IMR-90 (cell line): ENCODE measurements at places on chromosomes 4 and X. TPM values are rescaled to one million over a fixed set of nuclear protein-coding genes. Genes with fewer than 3 reads are reported as not detected.
A peak's percentile ranks its signal among the peaks of the same experiment; 100 is the strongest.

The GC gene
- not detected in 2 replicates for total RNA-seq

The ELMOD2 gene
- 10.6 and 30.0 TPM in 2 replicates for total RNA-seq

The NLRP2B gene
- total RNA-seq: not detected in 2 replicates

The KCND1 gene
- 0.28 and 0.36 TPM in 2 replicates for total RNA-seq

The CFAP299 gene
- 1.1 and 1.9 TPM in 2 replicates for total RNA-seq

The CPZ gene
- 0.56 and 0.90 TPM in 2 replicates for total RNA-seq

The CXCL8 gene
- 2.7 and 3.3 TPM in 2 replicates for total RNA-seq

The XIAP gene
- total RNA-seq: 17.4 and 30.0 TPM in 2 replicates

The GABRG1 gene
- not detected in 2 replicates for total RNA-seq

The CFI gene
- 0.18 and 0.28 TPM in 2 replicates for total RNA-seq

The PGAM4 gene
- 0.72 TPM in 1 of 2 replicates, not detected in the other for total RNA-seq

The HS3ST1 gene
- not detected in 2 replicates for total RNA-seq

DNA sequence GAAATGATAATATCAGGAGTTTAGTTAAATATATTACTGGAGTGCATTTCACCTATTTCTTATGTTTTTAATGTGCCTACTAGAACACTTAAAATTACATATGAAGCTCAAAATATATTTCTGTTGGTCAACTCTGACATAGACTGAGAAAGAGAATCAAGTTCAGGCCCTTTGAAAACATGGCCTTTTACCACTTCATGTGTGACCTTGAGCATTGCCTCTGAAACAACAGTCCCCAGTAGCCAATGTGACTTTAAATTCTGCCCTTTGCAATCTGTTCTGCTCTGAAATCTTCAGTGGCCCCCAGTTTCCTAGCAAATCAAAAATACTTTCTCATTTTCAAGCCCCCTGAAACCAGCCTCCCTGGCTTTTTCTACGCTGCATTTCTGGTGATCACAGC, 50.1 kb upstream of the TBC1D14 start:
- no peak for DNase-seq
- H3K4me1 ChIP-seq: peaks cover 5% of the 10 kb centered on the region; the same call in 1 of the 2 replicates
- no peak overlapping the region for H3K4me3 ChIP-seq
- peaks cover 34% of the 10 kb centered on the region for H3K36me3 ChIP-seq
- H3K27ac ChIP-seq: no peak overlapping the region

GRCh38 chr4:10173037-10173753, 56.6 kb upstream of the WDR1 start:
- H3K4me3 ChIP-seq: no peak overlapping the region
- peak; percentile 59 for DNase-seq
- H3K27ac ChIP-seq: no peak overlapping the region
- no peaks in the 10 kb centered on the region for H3K27me3 ChIP-seq
- no peaks in the 10 kb centered on the region; the same call in 1 of the 2 replicates for H3K4me1 ChIP-seq

- H3K27ac ChIP-seq: no peak overlapping the region
- no peak overlapping the region for H3K4me3 ChIP-seq
- 0 out of 2 replicates have a peak, but pooled peaks cover 2% of the 10 kb centered on the region for H3K36me3 ChIP-seq
- no peak for DNase-seq
Observed at GRCh38 chrX:118551426-118551825, 55.8 kb downstream of the DOCK11 start.

GRCh38 chr4:48141048-48141447, 7.0 kb upstream of the TXK start:
- H3K4me1 ChIP-seq: no peaks in the 10 kb centered on the region
- no peak overlapping the region for H3K4me3 ChIP-seq
- H3K27ac ChIP-seq: no peak overlapping the region
- no peaks in the 10 kb centered on the region; the same call in 1 of the 2 replicates for H3K36me3 ChIP-seq
- no peaks in the 10 kb centered on the region for H3K27me3 ChIP-seq
- peak; percentile 56 for DNase-seq

GRCh38 chrX:148871422-148872160, 371.2 kb downstream of the AFF2 start:
- 0 out of 2 replicates have a peak, but pooled peaks cover 1% of the 10 kb centered on the region for H3K4me1 ChIP-seq
- DNase-seq: peak; percentile 70
- no peak overlapping the region for H3K4me3 ChIP-seq

DNA sequence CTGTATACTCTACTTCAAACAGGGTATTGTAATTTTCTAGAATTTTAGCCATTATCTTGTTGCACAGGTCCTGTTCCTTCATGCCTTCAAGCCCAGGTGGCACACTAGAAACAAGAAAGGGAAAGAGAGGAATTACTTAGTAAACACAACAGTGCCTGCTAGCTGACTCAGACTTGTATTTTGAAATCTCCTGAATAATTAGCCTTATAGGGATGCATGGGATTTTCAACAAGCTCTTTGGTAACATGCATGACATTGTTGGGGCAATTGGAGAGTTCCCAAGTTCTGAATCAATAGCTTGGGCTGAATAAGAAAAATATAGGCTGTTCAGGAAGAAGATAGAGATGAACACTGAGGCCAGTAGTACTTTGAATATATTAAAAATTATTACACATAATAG, 118.8 kb downstream of the FAM13A start:
- DNase-seq: peak; percentile 96
- peak overlapping the region; percentile 34; the same call in 1 of the 2 replicates for H3K27ac ChIP-seq
- H3K27me3 ChIP-seq: no peaks in the 10 kb centered on the region
- H3K36me3 ChIP-seq: no peaks in the 10 kb centered on the region
- H3K4me3 ChIP-seq: no peak overlapping the region

DNA sequence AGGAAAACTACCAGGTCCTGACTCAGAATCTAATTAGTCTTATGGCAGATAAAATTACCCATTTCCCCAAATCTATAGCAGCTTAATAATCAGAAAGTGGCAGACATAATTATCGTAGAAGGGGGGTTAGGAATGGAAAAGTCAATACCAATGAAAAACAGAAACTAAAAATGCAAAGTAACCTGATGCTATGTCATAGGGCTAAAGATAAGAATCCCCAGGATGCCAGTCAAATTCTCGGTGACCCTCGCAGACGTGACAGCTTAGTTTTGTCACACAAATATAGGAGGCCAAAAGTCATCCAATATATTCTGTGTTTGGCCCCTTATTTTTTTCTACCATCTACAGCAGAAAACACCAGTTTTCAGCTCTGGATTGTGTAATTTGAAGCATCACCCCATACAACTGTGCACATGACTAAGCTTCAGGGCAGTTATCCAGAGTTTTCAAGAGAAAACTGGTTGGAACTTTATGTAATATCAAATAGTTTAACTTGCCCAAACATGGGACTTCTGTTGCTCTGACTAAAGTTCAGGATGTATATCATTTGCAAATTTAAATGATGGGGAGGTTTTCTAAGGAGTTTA, 30.9 kb downstream of the RASSF6 start:
- H3K27ac ChIP-seq: peak overlapping the region; percentile 32; the same call in 1 of the 2 replicates
- H3K36me3 ChIP-seq: no peaks in the 10 kb centered on the region
- H3K27me3 ChIP-seq: no peaks in the 10 kb centered on the region
- DNase-seq: peak; percentile 85
- peaks cover 2% of the 10 kb centered on the region; the same call in 1 of the 2 replicates for H3K4me1 ChIP-seq

GRCh38 chrX:53190363-53190960, 34.5 kb downstream of the KDM5C start:
- no peaks in the 10 kb centered on the region for H3K27me3 ChIP-seq
- H3K4me1 ChIP-seq: no peaks in the 10 kb centered on the region; the same call in 1 of the 2 replicates
- no peak overlapping the region for H3K4me3 ChIP-seq

DNA sequence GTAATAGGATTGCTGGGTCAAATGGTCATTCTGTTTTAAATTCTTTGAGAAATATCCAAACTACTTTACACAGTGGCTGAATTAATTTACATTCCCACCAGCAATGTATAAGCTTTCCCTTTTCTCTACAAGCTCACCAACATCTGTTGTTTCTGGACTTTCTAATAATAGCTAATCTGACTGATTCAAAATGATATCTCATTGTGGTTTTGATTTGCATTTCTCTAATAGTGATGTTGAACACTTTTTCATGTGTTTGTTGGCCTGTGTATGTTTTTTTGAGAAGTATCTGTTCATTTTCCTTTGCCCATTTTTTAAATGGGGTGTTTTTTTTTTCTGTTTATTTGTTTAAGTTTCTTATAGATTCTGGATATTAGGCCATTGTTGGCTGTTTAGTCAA, 659.0 kb upstream of the GNPDA2 start:
- no peaks in the 10 kb centered on the region for H3K4me1 ChIP-seq
- no peak overlapping the region for H3K4me3 ChIP-seq
- DNase-seq: no peak
- H3K36me3 ChIP-seq: no peaks in the 10 kb centered on the region
- H3K27ac ChIP-seq: no peak overlapping the region
- no peaks in the 10 kb centered on the region for H3K27me3 ChIP-seq

GRCh38 chrX:102859550-102859871, 77.6 kb upstream of the RAB40AL start:
- no peaks in the 10 kb centered on the region for H3K4me1 ChIP-seq
- no peaks in the 10 kb centered on the region for H3K27me3 ChIP-seq
- no peak overlapping the region for H3K27ac ChIP-seq

DNA sequence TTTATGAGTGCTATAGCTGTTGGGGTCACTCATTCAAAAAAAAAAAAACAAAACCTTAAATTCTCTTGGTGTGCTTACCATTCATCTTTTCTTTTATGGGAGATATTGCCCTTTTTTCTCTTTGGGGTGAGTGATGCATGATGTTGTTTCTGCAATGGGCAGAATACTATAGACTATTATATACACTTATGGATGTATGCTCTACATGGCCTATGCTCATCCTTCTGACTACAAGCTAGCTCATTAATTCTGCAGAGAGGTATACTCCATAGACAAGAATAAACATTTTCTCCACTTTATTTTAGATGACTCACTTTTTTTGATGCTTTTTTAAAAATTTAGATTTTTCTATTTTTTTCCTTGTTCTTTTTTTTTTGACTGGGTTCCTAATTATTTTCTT, 160.3 kb upstream of the ANK2 start:
- no peak overlapping the region for H3K4me3 ChIP-seq
- DNase-seq: no peak
- no peak overlapping the region for H3K27ac ChIP-seq
- H3K27me3 ChIP-seq: no peaks in the 10 kb centered on the region
- no peaks in the 10 kb centered on the region for H3K4me1 ChIP-seq

GRCh38 chrX:134377537-134377936, 82.4 kb upstream of the HPRT1 start:
- H3K4me1 ChIP-seq: no peaks in the 10 kb centered on the region
- peak; percentile 52 for DNase-seq
- H3K36me3 ChIP-seq: peaks cover 3% of the 10 kb centered on the region; the same call in 1 of the 2 replicates
- H3K4me3 ChIP-seq: no peak overlapping the region
- H3K27me3 ChIP-seq: no peaks in the 10 kb centered on the region

- H3K4me3 ChIP-seq: peak overlapping the region; percentile 93
- H3K36me3 ChIP-seq: peaks cover 4% of the 10 kb centered on the region; the same call in 1 of the 2 replicates
- no peaks in the 10 kb centered on the region; the same call in 1 of the 2 replicates for H3K4me1 ChIP-seq
- H3K27me3 ChIP-seq: no peaks in the 10 kb centered on the region; the same call in 1 of the 2 replicates
- peak overlapping the region; percentile 85; the same call in 1 of the 2 replicates for H3K27ac ChIP-seq
- peak; percentile 42 for DNase-seq
Observed at GRCh38 chrX:102599951-102600579, 750 bp downstream of the ARMCX5 start.

GRCh38 chr4:68460085-68460484, 12.8 kb downstream of the TMPRSS11E start:
- no peak overlapping the region for H3K4me3 ChIP-seq
- H3K27me3 ChIP-seq: no peaks in the 10 kb centered on the region; the same call in 1 of the 2 replicates
- H3K36me3 ChIP-seq: no peaks in the 10 kb centered on the region
- no peak overlapping the region for H3K27ac ChIP-seq
- peaks cover 4% of the 10 kb centered on the region; the same call in 1 of the 2 replicates for H3K4me1 ChIP-seq

DNA sequence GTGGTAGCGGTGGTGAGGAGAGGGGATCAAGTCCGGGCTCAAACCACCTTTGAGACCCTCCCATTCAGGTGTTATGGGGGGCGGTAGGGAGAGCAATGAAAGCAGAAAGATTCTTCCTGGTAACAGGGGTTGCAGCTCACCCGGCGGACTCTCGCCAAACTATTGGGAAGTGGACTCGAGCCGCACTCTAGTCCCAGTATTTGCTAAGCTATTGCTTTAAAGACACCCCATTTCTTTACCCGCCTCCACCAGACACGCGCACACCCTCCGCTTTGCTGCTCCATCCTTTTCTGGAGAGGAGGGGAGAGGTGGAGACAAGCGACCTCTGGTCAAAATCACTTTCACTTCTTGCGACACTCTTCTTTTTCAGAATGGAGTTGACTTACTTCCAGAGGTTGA, 625 bp upstream of the GABRA4 start:
- H3K4me3 ChIP-seq: peak overlapping the region; percentile 45
- no peaks in the 10 kb centered on the region for H3K4me1 ChIP-seq
- no peaks in the 10 kb centered on the region; the same call in 1 of the 2 replicates for H3K36me3 ChIP-seq
- peaks cover 39% of the 10 kb centered on the region for H3K27me3 ChIP-seq

DNA sequence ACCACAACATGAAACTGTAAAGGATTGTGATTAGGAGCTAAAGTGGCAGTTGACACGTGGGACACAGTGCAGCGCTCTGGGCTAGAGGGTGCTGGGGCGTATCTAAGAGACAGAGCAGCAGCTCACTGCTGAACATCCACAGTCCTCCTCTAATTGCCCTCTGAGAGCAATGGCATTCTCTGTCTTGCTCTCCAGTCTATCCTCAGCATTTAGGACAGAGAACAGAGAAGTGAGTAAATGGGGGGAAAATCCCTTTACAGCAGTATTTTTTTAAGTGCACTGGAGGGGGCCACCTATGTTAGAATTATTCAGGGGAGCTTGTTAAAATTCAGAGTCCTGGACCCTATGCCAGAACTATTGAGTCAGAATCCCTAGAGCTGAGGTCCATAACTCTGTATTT, 4.2 kb upstream of the TMEM154 start:
- no peak overlapping the region for H3K4me3 ChIP-seq
- H3K36me3 ChIP-seq: no peaks in the 10 kb centered on the region
- no peak overlapping the region for H3K27ac ChIP-seq
- H3K27me3 ChIP-seq: peaks cover 17% of the 10 kb centered on the region
- no peak for DNase-seq

GRCh38 chr4:42391981-42392380, 5.3 kb upstream of the SHISA3 start:
- H3K27me3 ChIP-seq: peaks cover 2% of the 10 kb centered on the region; the same call in 1 of the 2 replicates
- no peak overlapping the region for H3K4me3 ChIP-seq
- peaks cover 2% of the 10 kb centered on the region; the same call in 1 of the 2 replicates for H3K4me1 ChIP-seq
- no peak overlapping the region for H3K27ac ChIP-seq
- DNase-seq: no peak

DNA sequence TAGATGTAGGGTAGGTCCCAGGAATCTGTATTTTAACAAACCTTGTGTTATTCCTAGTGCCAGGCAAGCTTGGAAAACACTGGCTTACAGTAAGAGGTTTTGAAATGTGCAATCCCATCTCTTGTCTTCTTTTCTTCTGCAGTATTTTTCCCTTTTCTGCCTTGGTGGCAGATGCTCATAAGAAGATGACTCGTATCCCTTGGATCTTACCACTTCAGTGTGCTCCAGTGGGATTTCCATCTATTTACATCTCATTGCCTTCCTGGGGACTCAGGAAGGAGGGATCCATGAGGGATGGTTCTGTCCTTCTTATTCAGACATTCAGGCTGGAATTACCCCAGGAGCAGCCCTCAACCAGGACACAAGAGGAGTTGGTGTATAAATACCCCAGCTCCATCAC, 136.6 kb downstream of the NHS start:
- no peak overlapping the region for H3K4me3 ChIP-seq
- no peaks in the 10 kb centered on the region for H3K27me3 ChIP-seq
- H3K36me3 ChIP-seq: no peaks in the 10 kb centered on the region
- H3K27ac ChIP-seq: no peak overlapping the region
- peak; percentile 42 for DNase-seq

GRCh38 chr4:56768763-56769162, 52.7 kb downstream of the SPINK2 start:
- no peaks in the 10 kb centered on the region for H3K36me3 ChIP-seq
- 0 out of 2 replicates have a peak, but pooled peaks cover 2% of the 10 kb centered on the region for H3K27me3 ChIP-seq
- peaks cover 2% of the 10 kb centered on the region; the same call in 1 of the 2 replicates for H3K4me1 ChIP-seq
- H3K27ac ChIP-seq: no peak overlapping the region
- no peak for DNase-seq
- no peak overlapping the region for H3K4me3 ChIP-seq

GRCh38 chr4:110122201-110122600, 76.2 kb downstream of the ELOVL6 start:
- no peak overlapping the region for H3K27ac ChIP-seq
- peaks cover 5% of the 10 kb centered on the region for H3K4me1 ChIP-seq
- no peak overlapping the region for H3K4me3 ChIP-seq
